NCI-H2081 treated with DMSO at 0.1 percent for 48 hours (cell line): ENCODE measurements at places on chromosomes 7 and 10.

DNA sequence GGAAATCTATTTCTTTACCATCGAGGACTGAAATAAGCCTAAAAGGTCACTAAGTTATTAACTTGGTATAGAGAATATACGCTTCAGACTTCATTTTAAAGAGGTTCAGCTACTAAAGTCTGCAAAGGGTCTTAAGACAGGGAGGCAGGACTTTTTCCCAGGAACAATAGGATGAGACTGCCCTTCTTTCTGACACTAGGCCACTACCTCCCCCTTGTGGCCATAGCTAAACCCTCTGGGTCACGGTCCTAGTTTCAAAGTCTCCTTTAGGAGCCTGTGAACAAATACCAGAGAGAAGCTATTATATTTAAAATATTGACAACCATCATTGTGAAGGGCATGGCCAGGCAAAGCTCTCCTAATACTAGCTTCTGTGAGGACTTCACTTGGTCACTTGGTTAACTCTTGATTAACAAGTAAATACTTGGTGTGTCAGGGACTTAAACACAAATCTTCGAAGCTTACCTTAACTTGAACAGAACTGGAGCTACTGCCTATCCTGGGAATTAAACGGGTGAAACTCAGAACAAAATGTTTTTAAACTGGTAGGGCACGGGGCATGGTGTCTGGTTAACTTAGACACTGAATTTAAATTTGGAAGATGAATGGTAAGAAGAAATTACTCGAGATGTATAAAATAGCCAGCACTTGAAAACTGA lies 75.6 kb downstream of the CCDC6 start:
- peak; percentile 1 for DNase-seq

DNA sequence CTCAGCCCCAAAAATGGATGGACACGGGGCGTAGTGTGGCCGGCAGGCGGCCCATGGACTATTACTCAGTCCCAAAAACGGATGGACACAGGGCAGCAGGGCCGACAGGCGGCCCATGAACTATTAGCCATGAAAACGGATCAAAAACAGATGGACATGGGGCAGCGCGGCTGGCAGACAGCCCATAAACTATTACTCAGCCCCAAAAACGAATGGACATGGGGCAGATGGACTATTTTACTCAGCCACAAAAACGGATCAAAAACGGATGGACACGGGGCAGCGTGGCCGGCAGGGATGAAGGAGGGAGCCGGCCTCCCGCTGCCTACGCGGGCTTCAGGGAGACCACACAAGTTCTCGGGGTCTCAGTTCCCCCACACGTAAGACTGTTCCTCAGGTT lies 32.9 kb downstream of the GPER1 start:
- no peak for DNase-seq

DNA sequence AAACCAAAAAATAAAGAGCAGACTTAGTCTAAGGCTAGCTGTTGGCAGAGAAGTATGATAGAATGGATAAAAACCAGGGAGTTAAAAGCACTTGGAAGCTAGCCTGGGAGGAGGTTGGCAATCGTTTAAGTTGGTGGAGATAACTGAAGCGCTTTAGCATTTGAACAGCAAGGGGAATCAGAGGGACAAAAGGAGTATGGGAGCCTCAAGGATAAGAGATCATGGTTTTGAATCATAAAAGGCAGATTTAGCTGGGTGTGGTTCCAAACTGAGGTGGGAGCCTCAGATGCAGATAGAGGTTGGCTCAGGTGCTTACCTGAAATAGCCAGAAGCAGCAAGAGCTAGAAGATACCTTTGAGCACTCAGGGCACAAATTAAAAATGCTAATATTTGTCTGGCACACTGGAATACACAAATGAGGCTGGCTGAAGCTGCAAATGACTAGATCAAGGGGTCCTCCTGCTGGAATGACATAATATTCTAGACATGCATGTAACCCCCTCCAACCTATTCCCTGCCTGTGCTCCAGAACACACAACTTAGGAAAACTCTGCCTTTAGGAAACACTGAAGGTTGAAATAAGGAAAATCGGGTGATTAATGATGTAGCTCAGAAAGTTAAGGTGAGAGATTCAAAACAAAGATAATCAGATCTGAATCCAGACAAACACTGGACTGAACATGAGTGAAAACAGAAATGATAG lies 372.3 kb upstream of the LRRN3 start:
- DNase-seq, result no peak

- no peak for DNase-seq
These were observed 6.6 kb upstream of the OGDHL start for GRCh38 chr10:49768731-49769130.

- DNase-seq, result no peak
These were observed 79.2 kb downstream of the RBM20 start for GRCh38 chr10:110723224-110723891.

GRCh38 chr7:3892157-3892556 lies 591.1 kb downstream of the SDK1 start:
- DNase-seq, result no peak

- no peak for DNase-seq
These were observed 19.2 kb upstream of the PTPRN2 start for GRCh38 chr7:158606671-158607424.

DNA sequence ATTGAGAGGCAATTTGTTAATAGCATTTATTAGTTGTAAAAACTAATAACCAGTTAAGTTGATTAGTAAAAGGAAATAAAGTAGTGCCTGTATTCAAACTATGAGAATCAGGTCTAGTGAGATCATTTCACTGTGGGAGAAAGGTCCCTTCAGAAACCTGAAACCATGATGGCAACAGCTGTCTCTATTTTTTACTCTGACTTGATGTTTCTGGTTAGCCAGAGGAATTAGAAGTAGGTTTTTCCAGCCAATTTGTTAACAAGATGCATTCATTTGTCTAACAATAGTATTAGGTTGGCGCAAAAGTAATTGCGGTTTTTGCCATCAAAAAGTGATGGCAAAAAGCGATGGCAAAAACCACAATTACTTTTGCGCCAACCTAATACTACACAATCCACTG lies 272.2 kb upstream of the YAE1 start:
- DNase-seq, result no peak

DNA sequence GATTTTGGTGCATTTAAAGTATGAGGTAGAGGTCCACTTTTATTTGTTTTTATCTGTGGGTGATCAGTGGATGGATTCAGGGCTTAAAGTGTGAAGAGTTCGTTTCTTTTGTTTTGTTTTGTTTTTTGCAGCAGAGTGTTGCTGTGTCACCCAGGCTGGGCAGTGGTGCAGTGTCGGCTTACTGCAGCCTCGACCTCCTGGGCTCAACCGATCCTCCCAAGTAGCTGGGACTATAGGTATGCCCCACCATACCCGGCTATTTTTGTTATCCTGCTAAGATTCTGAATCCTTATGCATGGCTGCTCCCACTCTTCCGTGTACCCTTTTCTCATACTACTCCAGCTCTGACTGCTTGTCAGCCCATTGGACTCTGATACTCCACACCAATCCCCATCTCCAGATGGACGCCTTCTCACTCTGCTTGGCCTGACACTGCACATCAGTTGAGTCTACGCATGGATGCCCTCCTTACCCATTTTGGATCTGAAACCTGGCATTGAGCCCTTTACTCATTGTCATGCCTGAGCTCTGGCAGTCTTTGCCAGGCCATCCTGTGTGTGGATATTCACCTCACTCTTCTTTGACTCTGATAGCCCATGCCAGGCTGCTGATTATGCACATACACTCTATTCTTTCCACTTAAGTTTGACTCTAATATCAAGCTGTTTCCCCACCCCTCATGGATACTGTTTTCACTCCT lies 119.5 kb downstream of the CCSER2 start:
- DNase-seq, result no peak

GRCh38 chr7:132328047-132328620 lies 248.1 kb downstream of the PLXNA4 start:
- no peak for DNase-seq

- no peak for DNase-seq
These were observed 9.3 kb upstream of the TSPAN14 start for GRCh38 chr10:80444646-80445319.

GRCh38 chr7:102433219-102434038 lies at the start of gene ORAI2:
TSS of gene ORAI2 (plus strand) at chr7:102433575. CDS start at chr7:102438957, 5,382 bp downstream.
- no peak for DNase-seq

GRCh38 chr10:60139290-60139689 lies 232.9 kb upstream of the CCDC6 start:
- no peak for DNase-seq

GRCh38 chr7:135300913-135301765 lies 67.5 kb downstream of the STRA8 start:
- DNase-seq, result no peak

DNA sequence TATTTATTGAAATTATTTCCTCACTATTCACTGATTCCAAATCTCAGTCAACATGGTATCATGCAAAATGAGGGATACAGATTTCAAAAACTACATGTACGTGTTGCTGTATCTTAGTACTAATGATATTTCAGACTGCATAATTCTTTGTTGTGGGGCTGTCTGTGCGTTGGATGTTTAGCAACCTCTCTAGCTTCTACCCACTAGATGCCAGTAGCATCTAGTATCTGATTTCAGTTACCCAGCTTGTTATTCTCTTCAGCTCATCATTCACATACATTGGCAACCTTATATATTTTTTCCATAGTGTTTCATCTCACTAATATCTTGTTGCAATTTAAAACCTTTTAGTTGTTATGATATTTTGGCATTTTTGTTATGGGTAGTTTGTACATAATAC lies 22.5 kb upstream of the WASL start:
- DNase-seq, result no peak

DNA sequence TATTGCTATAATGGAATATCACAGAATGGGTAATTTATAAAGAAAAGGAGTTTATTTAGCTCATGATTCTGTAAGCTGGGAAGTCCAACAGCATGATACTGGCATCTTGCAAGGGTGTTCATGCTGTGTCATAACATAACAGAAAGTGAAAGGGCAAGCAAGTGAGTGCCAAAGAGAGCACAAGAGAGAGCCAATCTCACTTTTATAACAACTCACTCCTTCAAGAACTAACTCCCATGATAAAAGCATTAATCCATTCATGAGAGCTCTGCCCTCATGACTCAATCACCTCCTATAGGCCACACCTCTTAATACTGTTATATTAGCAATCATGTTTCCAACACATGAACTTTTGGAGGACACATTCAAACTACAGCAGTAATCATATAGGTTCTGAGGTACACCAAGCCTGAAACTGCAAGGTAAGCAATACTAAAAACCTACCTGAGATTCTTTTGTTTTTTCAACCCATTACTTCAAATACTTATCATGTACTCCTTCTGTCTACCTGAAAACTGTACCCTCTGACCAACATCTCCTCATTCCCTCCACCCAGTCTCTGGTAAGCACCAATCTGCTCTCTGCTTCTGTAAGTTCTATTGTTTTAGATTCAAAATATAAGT lies 219.7 kb downstream of the MTERF1 start:
- no peak for DNase-seq

DNA sequence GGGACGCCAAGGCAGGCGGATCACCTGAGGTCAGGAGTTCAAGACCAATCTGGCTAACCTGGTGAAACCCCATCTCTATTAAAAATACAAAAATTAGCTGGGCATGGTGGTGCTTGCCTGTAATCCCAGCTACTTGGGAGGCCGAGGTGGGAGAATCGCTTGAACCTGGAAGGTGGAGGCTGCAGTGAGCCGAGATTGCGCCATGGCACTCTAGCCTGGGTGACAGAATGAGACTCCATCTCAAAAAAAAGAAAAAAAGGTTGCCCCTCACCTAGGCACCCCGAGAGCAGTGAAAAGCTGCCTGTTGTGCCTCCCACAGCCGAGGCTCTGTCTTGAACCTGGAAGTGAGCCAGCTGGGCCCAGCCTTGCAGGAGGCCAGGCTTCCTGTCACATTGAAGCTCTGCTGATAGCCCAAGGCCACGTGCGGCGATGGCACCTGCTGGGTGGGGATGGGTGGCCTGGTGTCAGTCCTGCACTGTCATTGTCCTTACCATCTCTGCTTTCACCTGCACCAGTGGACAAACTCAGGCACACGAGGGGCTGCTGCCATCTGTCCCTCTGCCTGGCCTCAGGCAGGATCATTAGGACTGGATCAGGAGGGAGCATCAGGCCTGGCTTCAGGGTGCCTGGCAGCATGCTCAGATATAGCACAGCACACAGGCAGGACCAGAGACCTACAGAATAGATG lies 37.8 kb downstream of the DNAJB12 start:
- peak; percentile 13 for DNase-seq

DNA sequence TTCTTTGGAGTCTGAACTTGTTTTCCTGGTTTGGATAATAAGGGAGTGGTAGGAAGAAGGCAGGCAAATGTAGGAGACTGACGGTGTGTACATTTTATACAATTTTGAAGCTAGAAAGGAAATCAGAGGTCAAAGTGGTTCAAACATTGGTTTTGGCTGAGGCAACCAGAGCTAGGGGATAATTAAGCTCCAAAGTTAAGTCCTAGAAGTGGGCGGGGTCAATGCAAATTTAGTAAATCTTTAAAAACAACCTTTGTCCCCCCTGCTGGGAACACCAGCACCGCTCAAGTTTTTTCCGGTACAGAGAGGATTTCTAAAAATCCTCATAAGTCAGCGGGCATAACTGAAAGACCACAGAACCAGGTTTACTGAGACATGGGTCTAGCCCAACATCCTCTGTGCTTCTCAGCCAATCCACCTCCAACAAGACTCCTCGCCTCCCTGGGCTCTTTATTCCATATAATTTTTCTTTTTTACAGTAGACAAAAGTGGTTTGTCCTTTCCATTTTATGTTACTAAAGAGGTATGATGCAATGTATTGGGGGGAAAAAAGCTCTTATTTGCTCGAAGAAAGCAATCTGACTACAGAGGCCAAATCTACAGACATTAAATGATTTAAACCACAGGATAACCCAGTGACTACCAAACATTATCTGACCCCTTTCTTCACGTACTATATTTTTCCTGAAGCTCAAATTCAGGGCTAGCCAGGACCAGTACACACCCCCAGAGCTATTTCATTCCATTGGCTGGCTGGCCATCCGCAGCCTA lies 1.6 kb downstream of the GLUD1 start:
- DNase-seq, result no peak

DNA sequence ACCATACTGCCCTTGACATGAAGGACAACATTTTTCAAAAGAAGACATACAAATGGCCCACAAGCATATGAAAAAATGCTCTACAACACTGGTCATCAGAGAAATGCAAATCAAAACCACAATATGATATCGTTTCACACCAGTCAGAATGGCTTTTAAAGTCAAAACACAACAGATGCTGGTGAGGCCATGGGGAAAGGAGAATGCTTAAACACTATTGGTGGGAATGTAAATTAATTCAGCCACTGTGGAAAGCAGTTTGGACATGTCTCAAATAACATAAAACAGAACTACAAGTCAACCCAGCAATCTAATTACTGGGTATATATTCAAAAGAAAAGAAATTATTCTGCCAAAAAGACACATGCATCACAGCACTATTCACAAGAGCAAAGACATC lies 4.2 kb upstream of the NT5C3A start:
- DNase-seq, result no peak

DNA sequence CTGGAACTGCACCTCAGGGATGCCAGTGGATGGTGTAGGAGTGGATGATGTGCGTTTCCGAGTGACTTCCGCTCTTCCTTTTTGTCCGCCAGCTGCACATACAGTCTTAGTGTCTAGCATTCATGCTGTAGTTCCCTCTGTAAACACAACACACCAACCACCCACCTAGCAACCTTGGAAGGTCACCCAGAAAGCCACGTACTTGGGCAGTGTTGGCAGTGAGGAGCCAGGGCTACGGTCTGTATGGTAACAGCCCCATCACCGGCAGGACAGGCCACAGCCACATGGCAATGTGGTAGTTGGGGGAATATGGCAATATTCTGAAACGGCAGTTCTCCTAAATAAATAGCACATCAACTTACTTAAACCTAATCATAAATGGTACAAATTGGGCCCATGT lies 613.5 kb upstream of the MGMT start:
- DNase-seq, result no peak
